Brain microvascular endothelial cell (primary cell): ENCODE measurements at places on chromosomes 7 and 10.

DNA sequence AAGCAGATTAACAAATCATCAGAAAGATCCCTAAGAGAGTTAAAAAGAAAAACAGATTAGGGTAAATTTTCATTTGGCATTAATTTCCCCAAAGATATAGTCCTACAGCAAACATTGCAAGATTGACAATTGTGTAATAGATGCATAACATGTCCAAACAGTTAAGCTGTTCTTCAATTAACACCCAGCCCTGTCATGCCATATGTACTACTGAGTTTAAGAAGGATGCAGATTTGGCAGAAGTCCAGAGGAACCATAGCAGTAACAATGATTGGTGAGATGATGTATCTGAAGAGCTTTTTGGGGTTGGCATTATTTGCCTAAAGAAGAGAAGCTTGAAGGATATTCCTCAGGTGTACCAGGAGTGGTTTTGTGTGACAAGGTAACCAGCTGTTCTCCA, 287.6 kb downstream of the LRMDA start:
- DNase-seq, result no peak

DNA sequence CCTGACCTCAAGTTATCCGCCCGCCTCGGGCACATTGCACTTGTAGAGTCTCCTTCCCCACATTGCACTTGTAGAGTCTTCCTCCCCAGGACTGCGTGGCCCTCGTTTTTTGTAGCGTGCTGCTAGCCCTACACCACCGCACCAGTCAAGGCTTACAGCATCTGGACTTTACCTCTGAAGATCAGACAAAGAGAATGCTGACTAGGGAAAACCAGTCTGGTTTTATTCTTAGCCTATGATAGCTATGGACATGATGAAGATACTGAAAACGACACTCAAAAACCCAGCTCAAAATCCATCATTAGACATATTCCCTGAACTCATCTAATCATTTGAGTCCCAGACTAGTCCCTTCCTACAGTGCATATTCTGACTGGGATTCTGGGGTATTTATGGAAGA, 71.9 kb upstream of the AKR1E2 start:
- DNase-seq, result no peak

GRCh38 chr10:50367732-50368131, 116.4 kb upstream of the ASAH2 start:
- peak; percentile 57 for DNase-seq

DNA sequence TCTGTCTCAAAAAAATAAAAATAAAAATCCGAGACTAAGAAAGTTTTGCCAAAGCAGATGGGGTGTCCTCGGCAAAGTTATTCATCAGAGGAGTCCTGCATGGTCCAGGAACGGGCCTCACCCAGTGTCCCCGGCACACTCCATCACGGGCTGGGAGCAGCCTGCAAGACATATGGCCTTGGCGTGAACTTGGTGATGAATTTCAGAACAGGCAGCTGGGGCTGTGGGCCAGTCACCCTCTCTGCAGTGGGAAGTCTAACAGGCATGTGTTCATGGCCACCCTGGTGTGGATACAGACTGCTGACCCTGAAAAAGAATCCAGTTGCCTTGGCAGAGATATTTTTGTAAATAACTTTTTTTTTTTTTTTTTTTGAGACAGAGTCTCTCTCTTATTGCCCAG, 34.7 kb downstream of the NPTX2 start:
- no peak for DNase-seq
